Osteocyte (in vitro differentiated cells): ENCODE measurements at places on chromosomes 4 and X.

DNA sequence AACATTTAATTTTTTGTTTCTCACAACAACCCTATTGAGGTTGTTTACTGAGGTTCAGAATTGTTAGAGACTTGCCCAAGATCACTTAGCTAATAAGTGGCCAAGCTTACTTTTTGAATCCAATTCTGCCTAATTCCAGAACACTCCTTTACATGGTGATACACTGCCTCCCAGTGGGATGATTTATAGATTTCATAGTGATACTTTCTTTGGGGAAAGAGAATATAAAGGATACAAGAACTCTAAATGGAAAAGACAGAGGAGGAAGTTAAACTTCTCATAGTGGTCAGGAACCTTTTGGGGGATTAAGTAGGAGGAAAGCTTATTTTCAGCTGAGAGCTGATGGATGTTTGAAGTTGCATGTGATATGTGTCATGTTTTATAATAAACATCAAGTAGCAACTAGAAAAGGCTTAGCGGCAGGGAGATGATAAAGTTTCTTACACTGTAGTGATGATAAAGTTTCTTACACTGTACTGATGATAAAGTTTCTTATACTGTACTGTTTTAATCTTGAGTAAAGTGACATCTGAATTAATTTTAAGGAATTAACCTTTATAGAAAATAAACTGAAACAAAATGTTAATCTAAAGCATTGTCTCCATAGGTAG lies 15.3 kb downstream of the STAG2 start:
- no peak for DNase-seq

DNA sequence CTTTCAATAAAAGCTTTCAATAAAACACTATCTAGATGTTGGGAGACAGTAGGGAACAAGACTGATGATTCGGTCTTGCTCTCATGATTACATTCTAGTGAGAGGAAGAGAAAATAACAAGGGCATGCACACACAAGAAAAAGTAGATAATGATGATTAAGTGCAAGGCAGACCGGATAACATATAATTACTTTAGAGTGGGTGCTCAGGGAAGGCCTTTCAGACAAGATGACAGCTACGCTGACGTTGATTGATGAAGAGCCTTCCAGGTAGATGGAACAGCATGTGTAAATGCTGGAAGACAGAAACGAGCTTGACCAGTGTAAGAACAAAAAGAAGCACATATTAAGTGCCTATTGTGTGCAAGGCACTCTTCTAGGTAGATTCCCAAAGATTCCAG lies 43.4 kb downstream of the TXK start:
- no peak for DNase-seq

GRCh38 chr4:179097741-179098140 lies 1655.5 kb upstream of the AGA start:
- no peak for DNase-seq

DNA sequence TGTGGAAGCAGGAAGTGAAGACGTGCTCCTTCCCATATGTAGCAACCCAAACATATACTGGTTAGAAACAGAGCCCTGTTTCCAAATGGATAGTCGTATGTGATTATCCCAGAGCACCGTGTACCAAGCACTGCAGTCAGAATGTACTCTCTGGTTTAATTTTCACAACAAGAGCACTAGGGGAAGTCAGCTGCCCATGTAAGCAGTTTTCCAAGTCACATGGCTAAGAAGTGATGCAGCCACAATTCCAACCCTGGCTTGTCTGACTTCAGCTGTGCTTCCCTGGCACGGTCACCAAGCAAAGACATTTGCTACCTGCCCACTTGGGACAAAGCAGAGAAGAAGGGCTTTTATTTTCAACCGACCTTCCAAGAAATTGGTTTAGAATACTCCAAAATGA lies 28.2 kb upstream of the CEP135 start:
- DNase-seq, result no peak

GRCh38 chr4:155795991-155796390 lies 37.2 kb downstream of the GUCY1B1 start:
- DNase-seq, result no peak

DNA sequence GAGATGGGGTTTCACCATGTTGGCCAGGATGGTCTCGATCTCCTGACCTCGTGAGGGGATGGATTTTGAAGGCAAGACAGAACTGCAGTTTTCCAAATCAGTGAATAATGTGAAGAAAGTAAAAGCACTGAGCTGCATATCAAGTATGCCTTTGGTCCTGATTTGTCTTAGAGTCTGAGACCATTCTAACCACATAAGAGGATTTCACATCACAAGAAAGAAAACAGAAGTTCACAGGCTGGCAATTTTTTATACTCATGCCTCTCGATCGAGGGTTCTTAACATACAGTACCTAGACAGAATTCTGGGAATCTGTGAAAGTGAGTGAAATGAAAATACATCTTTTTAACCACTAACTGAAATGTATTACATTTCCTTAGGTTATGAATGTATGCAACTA lies 23.3 kb downstream of the CHIC2 start:
- no peak for DNase-seq

GRCh38 chr4:56330691-56331090 lies 56.6 kb downstream of the AASDH start:
- DNase-seq, result no peak

- no peak for DNase-seq
Observed at GRCh38 chr4:99381588-99382175, 29.1 kb upstream of the ADH1C start.

GRCh38 chr4:83178029-83178428 lies 63.5 kb upstream of the PLAC8 start:
- DNase-seq, result no peak

DNA sequence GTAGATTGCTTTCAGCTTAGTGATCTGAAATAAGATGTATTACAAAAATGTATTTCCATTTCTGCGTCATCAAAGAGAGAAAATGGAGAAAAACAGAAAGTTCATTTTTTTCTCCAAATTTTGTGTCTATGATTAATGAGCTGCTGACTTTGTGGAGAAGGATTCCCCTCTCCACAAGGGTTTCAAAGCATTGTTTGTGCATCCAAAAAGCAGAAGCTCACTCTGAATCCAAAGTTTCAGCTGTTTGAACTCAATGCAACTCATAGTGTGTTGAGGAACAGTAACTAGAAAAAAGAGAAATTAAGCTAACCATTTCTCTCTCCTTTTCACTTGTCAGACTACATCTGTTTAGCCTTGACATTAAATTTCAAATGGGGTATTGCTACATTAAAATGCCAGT lies 62.9 kb upstream of the SLC7A11 start:
- no peak for DNase-seq

GRCh38 chr4:80154545-80154933 lies 42.8 kb upstream of the PRDM8 start:
- DNase-seq, result no peak

DNA sequence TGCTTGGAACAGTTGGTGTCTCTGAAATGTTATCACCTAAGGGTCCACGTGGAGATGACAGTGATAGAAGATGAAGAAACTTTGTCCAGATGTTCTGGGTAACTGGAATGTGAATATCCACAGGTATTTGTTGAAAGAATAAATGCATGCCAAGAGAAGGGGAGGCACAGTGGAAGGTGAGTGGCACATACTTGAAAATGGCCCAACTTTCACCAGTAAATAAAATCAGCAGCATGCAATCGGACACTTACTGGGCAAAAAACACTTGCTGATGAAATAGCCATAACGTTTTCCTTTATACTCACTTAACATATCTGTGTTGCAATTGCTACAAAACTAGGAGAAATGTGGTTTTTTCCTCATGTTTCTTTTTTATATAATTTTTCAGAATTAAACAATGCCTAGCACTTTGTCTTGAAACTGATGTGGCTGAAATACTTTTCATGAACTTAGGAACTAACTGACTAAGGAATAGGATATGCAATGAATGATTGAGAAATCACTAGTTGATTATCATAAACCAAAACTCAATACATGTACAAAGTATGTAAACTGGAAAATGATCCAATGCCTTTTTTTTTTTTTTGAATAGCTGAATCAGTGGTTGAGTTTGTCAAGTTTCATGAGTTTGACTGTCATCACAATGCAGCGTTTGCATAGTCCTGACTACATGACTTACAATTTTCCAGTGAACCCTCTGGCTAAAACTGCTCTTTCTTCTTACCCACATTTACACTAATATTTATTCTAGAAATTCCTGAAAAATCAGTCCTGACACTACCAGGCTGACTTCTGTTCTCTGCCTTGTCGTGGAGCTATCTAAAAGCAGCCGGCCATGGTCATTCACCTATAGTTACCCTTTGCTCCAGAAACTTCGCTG lies 127.4 kb downstream of the CPE start:
- no peak for DNase-seq

- no peak for DNase-seq
Observed at GRCh38 chr4:2948895-2949781, 14.1 kb downstream of the NOP14 start.
